ENCODE measurements at places on chromosomes 16 and 17.

- no peak for DNase-seq
Measured at GRCh38 chr16:14398014-14398717, 231.9 kb downstream of the PARN start.

GRCh38 chr16:56965149-56966092, 3.7 kb downstream of the CETP start:
- DNase-seq, result no peak

GRCh38 chr16:88314991-88315542, 67.7 kb upstream of the ZNF469 start:
- no peak for DNase-seq

DNA sequence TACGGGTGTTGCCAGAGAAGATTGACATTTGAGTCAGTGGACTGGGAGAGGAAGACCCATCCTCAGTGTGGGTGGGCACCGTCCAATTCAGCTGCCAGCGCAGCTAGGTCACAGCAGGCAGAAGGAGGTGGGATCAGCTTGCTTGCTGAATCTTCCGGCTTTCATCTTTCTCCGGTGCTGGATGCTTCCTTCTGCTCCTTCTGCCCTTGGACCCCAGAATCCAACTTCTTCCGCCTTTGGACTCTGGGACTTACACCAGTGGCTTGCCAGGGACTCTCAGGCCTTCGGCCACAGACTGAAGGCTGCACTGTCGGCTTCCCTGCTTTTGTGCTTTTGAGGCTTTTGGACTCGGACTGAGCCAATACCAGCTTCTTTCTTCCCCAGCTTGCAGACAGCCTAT, 46.1 kb upstream of the RPL38 start:
- no peak for DNase-seq

- DNase-seq, result no peak
Measured at GRCh38 chr17:48163809-48164208, 56.2 kb downstream of the SNX11 start.

- DNase-seq, result no peak
Measured at GRCh38 chr16:87319997-87320491, 2.9 kb upstream of the C16orf95 start.

DNA sequence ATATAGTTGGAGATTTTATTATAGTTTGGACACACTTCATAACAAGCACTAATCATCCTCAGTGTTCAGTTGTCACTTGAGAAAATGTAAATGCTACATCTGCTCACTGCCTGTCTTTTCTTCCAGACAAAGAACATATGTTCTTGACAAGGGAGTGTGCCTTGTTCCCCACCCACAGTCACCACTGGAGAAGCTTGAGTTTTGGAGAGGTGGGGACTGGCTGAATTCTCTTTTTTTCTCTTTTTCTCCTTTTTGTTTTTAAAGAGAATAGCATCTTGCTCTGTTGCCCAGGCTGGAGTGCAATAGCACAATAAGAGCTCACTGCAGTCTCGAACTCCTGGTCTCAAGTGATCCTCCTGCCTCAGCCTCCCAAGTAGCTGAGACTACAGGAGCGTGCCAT, 15.5 kb downstream of the RPRML start:
- DNase-seq, result no peak

GRCh38 chr16:9429646-9430330, 338.3 kb downstream of the HAPSTR1 start:
- DNase-seq, result no peak

DNA sequence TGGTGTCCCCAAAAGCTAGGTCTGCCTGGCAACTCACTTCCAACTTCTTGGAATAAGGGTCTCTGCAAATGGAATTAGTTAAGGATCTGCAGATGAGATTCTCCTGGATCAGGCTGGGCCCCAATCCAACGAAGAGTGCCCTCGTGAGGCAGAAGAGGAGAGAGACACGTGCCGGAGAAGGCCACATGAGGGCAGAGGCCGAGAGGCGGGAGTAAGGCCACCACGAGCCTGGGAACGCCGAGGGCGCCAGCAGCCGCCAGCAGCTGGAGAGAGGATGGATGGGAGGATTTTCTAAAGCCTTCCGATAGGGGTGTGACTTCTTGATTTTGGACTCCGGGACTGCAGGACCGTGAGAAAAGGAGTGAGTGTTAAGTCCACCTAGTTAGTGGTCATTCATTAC, 76.3 kb downstream of the JPH3 start:
- DNase-seq, result no peak

DNA sequence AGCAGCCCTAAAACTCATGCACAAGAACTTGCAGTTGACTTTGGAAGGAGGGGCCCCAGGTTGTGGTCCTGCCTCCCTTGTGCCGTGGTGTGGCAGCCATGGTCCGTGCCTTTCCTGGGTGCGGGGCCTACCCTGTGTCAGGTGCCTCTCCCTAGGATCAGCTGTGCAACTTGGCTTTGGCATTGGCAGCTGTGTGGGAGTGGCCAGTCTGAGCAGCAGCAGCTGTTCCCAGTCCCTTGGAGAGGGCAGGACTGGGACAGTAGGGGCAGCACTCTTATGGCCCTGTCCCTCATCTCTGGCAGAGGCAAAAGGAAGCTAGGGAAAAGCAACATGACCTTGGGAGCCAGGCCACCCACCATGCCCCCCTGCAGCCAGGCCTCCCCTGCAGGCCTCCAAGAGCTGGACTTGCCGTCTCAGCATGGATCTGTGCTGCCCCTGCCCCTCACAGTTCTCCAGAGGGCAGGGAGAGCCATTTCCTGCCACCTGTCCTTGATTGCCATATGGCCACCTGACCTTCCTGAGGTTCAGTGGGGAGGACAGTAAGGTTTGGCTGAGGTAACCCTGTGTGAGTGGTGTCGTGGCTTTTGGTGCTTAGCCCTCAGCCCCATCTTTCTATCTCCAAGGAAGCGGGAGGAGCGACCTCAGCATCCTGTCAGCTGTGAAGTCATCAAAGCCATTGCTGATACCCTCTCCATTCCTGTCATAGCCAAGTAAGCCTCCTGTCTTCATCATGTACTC, 15.5 kb upstream of the NFATC3 start:
- no peak for DNase-seq

DNA sequence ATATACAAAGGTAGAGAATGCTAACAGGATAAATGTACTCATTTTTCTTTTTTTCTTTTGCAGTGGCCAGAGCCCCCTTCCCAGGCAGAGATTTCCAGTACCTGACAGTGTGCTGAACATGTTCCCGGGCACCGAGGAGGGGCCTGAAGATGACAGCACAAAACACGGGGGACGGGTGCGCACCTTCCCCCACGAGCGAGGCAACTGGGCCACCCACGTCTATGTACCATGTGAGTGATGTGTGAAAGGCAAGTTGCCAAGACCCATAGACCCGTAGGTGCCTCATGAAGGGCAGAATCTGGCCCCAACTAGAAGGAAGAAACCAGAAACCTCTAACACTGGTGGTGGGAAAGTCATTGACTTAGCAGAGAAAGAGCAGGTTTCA, 1.2 kb downstream of the USB1 start:
- DNase-seq, result no peak

DNA sequence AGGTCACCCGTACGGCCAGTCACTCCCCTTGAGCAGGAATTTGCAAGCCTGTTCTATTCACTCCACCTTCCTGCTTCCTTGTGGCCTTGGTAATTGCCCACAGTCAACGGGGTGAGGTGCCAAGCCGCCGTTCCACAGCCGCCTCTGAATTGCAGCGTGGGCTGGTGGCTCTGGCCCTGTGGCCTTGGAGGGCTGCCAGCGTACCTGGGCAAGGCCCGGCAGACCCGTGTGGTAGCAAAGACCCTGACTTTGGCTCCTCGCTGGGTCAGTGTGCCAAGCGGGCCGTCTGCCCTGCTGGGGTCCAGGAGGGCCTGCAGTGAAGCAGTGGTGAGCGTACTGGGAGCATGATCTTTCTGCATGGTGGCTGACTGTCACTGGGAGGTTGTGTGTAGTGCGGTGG, 3.6 kb downstream of the BANP start:
- no peak for DNase-seq

DNA sequence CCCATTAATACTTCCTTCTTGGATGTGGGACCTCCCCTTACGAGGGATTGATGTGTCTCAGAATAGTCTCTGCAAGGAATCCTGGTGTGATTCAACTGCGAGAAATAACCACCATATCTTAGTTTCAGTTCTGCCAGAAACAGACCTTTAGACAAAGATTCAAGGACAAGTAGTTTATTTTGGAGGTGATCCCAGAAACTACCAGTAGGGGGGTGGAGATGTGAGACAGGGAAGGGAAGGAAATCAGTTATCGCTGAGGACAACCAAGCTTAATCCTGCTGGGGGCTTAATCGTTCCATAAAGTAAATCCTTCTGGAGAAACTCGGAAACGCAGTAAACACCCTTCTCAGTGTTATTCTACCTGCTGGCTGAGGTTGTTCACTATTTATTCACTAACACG, 5.0 kb upstream of the SDR42E1 start:
- peak; percentile 72 for DNase-seq

- peak; percentile 54 for DNase-seq
Measured at GRCh38 chr16:4288148-4288921, 15.5 kb upstream of the TFAP4 start.

- DNase-seq, result no peak
Measured at GRCh38 chr17:66753126-66753920, 81.6 kb upstream of the CACNG5 start.

GRCh38 chr17:18093616-18094408, 6.1 kb downstream of the DRG2 start:
- DNase-seq, result peak; percentile 59

DNA sequence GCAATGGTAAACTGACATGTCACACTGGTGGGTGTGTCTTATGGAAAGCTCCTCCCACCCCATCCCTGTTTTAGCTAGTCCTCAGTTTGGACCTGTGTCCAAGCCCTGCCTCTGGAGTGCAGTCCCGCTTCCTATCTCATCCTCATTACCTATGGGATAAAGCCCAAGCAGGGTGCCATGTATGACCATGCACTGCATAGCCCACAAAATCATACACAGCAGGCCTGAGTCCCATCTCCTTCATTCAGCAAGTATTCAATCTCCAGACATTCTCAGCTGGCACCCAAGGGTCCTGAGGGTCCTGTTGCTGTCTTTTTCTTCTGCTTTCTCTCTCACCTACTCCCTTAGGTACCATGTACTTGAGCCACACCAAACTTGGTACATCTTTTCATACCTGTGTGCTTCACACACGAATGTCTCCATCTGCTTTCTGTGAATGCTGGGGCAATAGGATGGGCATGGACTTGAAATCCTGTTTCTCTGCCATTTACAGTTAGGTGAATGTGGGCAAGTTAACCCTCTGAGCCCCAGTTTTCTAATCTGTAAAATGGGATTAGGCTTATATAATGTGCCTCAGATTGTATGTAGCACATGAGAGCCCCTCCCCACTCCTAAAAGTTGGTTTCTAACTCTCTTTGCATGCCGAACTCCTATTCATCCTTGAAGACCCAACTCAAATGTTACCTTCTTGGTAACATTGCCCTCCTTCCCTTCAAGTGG, 28.5 kb downstream of the TNS4 start:
- peak; percentile 49 for DNase-seq

DNA sequence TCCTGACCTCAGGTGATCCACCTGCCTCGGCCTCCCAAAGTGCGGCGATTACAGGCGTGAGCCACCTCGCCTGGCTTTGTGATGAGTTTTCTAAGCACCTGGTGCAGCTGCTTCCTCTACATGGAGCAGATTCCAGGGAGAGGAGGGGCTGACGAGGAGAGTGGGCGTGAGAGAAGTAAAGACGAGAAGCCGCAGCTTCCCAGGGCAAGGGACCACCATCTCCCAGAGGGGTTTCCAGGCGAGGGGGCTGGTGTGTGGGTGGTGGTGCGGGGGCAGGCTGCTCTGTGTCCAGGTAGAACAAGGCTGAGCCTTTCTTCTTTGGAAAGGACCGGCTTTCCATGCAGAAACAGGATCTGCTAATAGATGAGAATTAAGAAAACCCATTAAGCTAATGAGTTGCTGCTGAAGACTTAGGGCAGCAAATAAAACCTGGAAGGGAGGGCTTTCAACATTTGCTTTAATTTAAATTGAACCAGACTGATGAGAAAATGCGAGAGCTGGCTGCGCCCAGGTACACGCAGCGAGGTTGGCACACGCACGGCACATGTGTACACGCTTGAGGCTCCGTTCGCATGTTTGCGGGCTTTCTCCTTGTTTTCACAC, 236.7 kb downstream of the RBFOX3 start:
- DNase-seq, result no peak

DNA sequence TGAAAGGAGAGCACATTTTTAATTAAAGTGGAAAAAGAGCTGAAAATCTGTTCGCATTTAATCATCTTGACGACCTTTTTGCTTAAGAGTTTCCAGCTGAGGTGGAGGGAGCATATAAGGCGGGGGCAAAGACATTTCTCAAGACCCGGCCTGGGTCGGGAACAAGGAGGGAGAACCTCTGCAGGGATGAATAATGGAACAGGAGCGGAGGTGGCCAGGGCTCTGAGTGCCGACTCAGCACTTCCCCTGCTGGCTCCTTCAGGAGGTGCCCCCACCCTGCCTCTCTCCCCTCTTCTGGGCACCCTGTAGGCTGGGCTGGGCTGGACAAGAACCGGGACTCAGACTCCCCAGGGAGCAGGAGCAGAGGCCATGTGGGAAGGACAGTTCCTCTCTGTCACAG, 7.9 kb upstream of the NGFR start:
- DNase-seq, result no peak

- DNase-seq, result peak; percentile 1
Measured at GRCh38 chr16:25747160-25747758, 55.5 kb downstream of the HS3ST4 start.

- DNase-seq, result no peak
Measured at GRCh38 chr16:74565378-74565777, 41.5 kb downstream of the GLG1 start.

DNA sequence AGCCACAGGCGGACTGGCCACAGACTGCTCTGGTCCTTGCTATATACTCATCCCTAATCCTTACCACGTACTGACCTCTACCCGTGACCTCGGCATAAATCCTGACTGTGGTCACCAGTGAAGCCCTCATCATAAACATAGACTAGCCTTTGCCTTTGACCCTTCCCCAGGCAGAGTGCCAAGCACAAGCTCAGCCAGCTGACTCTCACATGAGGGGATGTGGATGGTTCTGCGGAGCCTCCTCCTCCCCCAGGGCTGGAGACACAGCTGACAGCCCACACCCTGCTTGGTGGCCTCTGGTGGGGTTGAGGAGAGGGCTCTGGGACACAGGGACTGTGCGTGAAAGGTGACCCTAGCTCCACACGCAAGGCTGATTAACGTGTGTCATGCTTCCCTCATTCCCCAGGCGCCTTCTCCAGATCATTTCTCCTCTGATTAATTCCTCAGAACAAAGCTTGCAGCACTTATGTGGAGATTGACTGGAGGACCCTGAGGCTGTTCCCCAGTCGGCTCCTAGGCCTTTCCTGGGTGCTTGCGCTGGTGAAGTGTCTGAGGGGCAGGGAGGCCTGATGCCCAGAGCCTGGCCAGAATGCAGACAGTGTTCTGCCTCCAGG, 241.5 kb upstream of the NLRP1 start:
- no peak for DNase-seq

GRCh38 chr17:41284546-41284945, 9.0 kb downstream of the KRTAP9-7 start:
- DNase-seq, result no peak
